ENCODE measurements at places on chromosomes 2 and 18.

DNA sequence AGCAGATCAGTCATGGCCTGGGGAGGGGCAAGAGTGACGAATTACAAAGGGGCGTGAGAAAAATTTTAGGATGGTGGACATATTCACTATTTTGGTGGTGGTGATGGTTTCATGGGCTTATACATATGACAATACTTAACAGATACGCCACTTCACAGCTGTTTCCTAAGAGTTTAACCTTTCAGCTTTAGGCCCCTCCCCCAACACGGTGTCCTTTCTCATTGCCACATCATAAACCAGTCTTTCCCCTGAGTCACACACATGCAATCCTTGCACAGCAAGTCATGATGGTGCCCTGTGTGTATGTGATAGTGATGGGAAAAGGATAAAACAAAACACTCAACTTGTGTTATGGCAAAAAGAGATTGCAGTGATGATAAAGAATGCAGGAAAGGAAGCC lies 47.6 kb upstream of the IL1R1 start:
- DNase-seq = no peak

GRCh38 chr2:146918280-146918679 lies 926.5 kb upstream of the ACVR2A start:
- DNase-seq = no peak

GRCh38 chr2:178066890-178067669 lies 5.5 kb downstream of the PDE11A start:
- no peak for DNase-seq

- peak; percentile 33 for DNase-seq
These were observed 767 bp upstream of the NPPC start for GRCh38 chr2:231926761-231927565.

GRCh38 chr2:239973386-239973785 lies 51.8 kb downstream of the NDUFA10 start:
- DNase-seq = no peak

DNA sequence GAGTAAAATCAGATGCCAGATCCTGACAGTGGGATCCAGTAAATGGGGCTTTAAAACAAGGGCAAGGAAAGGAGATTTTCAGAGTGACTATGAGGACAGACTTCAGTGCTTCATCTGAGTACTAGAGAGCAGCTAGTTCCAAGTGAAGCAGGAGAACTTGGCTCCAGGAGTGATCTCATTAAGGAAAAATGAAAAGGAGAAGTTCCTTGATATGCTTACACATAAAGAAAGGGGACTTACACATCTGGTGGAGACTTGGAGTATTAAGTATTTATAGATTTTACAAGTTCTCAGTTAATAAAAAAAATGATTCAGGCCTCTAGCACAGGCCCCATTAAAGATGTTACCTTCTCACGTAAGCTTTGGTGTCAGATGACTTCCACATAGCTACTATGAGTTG lies 105.8 kb downstream of the ICOS start:
- DNase-seq = no peak

DNA sequence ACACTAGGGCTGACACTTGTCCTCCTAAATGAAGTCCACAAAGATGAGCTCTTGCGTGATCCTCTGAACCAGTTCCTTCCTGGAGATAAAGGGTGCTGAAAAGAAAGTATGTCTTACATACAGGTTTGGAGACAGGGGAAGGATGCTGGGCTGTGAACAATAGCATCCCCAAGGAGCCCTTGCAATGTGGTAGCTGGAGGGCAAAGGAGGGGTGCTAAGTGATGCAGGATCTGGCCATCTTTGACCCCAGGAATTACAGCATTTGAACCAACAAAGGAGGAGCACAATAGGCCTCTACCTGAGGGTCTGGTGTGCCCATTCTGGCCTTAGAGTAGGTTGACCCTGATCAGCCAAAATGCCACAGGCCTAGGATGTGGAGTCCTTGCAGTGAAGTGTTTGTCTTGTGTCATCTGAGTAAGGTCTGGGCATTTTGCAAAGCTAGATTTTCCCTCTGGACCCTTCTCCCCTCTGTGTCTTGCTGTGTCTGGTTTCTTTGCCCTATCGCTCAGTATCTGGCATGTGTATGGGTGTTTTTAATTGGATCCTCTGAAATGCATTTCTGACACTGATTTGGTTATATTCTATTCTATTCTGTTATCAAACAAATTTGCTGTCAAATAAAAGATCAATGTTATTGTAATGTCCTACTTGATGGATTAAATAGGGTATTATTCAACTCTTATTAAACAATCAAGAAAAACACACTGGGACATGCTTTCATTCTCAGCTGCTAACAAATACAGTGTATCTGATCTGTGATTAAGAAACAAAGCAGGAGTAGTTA lies 364.8 kb upstream of the MEIS1 start:
- no peak for DNase-seq

DNA sequence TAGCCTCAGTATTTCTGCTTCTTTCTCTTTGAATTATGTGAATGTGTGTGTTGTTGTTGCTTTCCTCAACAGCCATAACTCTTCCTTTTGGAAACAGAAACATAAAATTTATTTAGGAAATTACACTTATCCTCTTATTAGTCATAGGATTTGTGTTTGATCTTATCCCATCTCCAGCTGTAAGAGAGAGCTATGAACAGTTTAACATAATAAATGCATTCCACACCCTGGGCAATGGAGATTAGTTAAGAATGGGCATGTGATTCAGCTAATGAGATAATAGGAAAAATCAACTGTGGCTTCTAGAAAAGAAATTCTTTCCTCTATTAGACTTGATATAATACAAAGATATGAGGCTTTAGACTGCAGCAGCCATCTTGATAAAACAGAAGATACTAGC lies 55.0 kb downstream of the SCN7A start:
- DNase-seq = no peak

- no peak for DNase-seq
These were observed 244.9 kb upstream of the CXCR4 start for GRCh38 chr2:136362676-136363390.

GRCh38 chr2:20577495-20578235 lies 73.2 kb downstream of the HS1BP3 start:
- DNase-seq = no peak

DNA sequence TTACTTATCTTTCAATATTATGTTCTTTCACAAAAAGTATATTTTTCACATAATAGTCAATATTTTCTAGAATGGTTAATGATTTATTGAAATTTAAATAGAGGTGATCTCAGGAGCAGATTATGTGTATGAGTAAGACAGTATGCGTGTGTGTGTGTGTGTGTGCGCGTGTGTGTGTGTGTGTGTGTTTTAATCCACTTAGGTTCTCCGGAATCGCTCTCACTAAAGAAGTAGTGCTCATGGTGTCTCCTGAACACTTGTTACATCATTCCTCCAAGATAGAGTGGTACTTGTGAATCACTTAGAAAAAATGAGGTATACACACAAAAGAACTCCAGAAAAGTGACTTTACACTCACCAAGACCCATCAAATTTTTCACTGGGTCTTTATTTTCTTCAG lies 91.0 kb upstream of the KCNH7 start:
- no peak for DNase-seq

DNA sequence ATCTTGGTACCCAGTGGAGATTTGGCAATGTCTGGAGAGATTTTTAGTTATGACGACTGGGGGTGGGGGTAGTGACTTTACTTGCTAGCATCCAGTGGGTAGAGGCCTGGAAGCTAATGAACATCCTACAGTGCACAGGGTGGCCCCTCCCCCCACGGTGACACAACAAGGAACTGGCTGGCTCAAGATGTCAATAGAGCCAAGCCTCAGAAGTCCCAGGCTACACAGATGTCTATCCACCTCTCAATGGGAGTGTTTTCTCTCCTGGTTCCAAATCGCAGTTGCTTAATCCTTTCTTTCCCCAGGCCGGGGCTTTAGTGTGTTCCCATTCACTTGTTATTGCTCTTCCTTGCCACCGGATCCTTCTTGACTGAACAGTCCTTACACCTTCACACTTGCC lies 9.3 kb upstream of the CCBE1 start:
- no peak for DNase-seq

GRCh38 chr2:208134928-208135586 lies 5.4 kb upstream of the CRYGC start:
- DNase-seq = no peak

- peak; percentile 85 for DNase-seq
These were observed 1030.1 kb upstream of the POU3F3 start for GRCh38 chr2:103823847-103824246.

DNA sequence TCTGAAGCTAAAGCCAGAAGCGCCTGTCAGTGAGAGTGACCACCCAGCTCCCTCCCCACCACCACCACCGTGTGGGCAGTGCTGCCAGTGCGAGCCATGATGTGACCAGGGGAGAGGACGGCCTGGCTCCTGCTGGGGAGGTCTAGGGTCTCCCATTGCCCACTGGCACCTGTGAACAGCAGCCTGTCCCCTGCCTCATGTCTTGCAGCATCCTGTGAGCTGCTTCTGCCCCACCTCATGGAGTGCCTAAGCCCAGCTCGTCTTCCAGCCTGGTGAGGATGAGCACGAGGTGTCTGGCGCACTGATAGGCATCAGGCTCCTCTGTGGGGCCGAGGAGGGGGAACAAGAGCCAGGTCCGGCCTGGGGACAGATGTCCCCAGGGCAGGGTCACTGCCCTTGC lies 61.4 kb downstream of the FAM168B start:
- no peak for DNase-seq

DNA sequence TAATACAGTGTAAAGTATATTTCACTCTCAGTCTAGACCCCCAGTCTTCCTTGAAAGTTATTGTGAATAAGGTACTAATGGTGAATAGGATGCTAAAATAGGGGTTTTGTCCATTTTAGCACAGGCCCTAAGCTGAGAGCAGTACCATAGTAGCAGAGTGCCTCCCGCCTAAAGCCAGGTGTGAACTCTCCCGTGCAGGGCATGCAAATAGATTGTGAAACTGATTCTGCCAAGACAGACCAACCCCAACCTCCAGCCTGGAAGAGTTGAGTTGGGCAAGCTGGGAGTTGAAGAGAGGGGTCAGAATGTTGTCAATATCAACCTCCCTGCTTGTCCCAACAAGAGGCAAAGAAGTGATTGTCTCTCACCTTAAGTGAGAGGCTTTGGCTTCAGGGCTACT lies 97.4 kb upstream of the CYRIA start:
- no peak for DNase-seq

- DNase-seq = no peak
These were observed 16.5 kb downstream of the SEPTIN10 start for GRCh38 chr2:109597283-109597682.

DNA sequence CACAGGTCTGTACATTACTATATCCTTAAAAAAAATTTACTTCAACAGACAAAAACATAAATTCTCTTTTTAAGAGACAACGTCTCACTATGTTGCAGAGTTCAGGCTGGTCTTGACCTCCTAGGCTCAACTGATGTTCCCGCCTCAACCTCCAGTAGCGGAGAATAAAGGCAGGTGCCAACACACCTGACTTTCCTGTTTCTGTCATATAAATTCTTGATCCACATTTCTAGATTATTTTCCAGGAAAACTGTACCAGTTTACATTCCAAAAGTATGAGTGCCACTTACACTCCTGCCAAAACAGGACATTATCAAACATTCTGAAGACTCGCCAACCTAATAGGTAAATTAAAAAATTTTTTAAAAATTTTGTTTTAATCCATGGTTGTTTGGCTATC lies 48.6 kb downstream of the PUM2 start:
- no peak for DNase-seq

DNA sequence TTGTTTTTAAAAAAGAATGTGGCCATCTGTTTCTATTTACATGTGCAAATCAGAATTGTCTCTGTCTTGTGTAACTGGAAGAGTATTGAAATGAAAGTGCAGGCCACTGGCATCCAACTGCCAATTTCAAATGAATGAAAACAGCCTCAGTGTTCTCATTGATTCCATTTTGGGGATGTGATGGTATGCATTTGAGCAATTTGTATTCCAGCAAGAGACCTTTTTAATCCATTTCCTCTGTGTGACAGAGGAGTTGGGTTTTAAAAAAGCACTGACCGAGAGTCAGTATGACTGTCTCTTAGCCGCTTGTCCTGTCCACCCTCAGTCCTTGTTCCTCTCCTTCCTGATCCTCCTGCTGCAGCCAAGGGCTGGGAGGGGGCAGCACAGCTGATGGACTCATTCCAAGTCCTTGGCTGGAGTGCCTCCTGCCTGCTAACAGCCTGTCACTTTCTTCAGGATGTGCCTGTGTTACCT lies 50.0 kb downstream of the ASAP2 start:
- no peak for DNase-seq

DNA sequence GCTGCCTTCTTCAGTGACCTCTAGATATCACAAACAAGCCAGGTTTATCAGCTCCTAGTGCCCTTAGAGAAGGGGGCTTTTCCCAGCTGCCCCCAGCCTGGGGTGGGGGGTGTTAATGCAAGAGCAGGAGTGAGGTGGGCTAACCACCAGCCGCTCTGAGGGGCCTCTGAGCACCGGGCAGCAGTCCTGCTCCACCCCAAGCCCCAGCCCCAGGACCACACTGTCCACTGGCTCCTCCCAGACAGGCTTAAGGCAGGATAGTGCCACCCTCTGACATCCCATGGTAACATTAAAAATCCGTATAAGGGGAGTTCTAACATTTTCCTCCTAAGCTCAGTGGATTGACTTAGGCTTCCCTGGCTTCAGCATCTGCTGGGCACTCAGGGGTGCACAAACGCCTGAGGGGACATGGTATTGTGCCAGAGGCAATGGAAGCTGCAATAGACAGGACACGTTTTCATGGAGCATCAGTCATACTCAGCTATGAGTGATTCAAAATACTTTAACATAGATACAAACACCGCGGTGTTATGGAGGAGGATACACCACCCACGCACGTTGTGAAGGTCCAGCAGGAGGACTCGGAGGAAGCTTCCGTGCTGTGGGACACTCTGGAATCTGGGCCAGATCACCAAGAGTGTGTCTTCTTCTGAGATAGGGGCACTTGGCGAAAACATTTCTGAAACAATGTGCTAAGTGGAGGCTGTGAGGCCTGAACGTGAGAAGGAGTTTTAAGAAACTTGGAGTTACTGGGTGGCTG lies 112.7 kb upstream of the EPC2 start:
- DNase-seq = no peak

DNA sequence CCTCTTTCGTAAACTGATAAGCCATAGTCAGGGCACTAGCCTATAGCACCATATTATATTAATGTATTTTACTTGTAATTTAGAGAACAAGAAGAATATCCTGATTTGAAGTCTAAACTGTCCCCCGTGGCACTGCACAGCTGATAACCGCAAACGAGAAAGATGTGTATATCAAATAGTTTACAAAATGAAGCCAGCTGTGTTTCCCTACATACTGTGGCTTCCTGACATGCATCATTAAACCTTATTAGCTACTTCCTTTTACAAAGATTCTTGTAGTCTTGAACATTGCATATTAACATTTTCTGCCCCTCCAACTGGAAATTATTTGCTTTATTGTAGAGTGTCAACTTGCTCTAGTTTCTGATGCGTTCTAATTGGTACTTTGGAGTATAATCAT lies 153.5 kb upstream of the NFATC1 start:
- DNase-seq = peak; percentile 89
